ENCODE measurements at places on chromosomes 5 and 9. TPM values are rescaled to one million over a fixed set of nuclear protein-coding genes. Genes with fewer than 3 reads are reported as not detected.

- no peak for DNase-seq
These were observed 18.5 kb upstream of the GAS1 start for GRCh38 chr9:86965636-86966395.

GRCh38 chr5:81972492-81972783 is 615 bp downstream of the ATG10 start:
- DNase-seq, result no peak

- no peak for DNase-seq
These were observed 114.4 kb downstream of the TENT4A start for GRCh38 chr5:6827526-6828219.

- DNase-seq, result no peak
These were observed 61.9 kb downstream of the TLE1 start for GRCh38 chr9:81627481-81627880.

GRCh38 chr9:130699047-130699446 is 5.5 kb downstream of the EXOSC2 start:
- no peak for DNase-seq

DNA sequence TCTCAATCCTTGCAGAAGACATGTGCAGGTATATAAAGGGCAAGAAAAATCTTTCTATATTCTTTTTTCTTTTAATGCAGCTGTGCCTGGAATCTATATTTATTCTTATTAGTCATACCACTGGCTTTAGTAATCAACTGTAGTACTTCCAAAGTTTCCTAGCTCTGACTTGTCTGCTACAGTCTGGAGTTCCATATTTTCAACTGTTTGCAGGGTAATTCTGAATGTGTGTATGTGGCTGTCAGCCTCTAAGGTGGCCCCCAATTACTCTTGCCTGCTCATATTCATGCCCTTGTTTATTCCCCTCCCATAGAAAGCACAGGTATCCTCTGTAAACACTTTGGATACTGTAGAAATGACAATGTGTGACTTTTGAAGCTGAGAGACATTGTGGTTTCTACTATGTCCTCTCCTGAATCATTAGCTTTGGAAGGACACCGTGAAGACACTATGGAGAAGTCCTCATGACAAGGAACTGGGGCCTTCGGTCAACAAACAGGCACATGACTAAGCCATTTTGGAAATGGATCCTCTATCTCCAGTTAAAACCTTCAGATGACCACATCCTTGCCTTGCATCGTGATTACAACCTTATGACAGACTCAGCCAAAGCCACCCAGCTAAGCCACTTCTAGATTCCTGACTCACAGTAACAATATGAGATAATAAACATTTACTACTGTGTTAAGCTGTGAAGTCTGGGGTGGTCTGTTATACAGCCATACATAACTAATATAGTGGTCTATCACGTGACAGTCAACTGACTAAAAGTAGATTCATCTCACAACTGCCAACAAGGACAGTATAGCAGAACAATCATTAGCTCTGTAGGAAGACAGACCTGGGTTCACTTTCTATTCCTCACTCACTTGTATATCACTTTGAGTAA is 49.5 kb upstream of the SUSD1 start:
- DNase-seq, result no peak

GRCh38 chr9:114914139-114914538 is 16.3 kb downstream of the TNFSF8 start:
- no peak for DNase-seq

DNA sequence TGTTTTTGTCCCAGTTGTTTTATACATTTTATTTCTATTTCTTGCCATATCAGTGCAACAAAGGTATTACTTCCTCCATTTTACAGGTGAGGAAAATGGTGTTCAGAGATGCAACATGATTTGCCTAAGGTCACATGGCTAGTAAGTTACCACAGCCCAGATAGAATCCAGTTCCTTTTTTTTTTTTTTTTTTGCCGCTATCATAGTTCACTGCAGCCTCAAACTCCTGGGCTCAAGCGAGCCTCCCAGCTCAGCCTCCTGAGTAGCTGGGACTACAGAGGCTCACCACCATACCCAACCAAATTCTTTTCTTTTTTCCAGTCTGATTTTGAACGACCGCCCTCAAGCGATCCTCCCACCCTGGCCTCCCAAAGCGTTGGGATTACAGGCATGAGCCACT is 480 bp upstream of the CCDC69 start:
- no peak for DNase-seq

GRCh38 chr9:93297659-93298497 is 113.9 kb downstream of the WNK2 start:
- peak; percentile 58 for DNase-seq

DNA sequence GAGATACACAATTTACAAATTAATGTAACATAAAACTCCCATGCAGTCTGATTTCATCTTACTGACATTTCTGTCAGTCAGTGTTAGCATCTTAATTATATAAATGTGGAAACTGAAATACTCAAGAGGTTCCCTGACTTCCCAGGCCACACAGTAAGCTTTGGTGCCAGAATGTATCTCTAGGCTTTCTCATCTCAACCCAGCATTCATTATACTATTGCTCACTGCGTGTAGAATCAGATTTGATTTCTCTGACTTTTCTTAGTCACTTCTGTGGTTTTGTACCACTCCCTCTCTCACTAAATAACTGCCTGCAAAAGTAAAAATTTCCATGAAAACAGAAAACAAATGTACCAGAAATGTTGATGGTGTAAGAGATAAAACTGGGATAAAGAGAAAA is 31.7 kb upstream of the CDKN2B start:
- no peak for DNase-seq

- DNase-seq, result peak; percentile 95
These were observed 34.1 kb downstream of the IRF1 start for GRCh38 chr5:132456296-132456986.

DNA sequence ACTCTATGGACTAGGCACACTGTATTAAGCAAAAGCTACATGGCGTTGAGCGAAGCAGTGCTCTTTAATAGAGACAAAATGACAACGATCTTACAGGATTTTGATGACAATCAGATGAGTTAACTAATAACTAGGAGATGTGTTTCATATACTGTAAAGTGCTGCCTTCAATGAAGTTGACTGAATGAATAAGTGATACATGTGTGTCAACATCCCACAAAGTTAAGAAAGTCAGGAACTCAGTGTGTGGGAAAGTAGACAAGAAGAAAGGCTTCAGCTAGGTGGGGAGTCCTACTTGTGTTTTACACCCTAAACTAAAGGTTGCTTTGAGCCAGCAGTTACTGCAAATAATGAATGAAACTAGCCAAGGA is 79.6 kb downstream of the PAPPA start:
- DNase-seq, result no peak

GRCh38 chr9:16515879-16516301 is 354.6 kb downstream of the BNC2 start:
- no peak for DNase-seq

GRCh38 chr5:34660444-34660843 is 4.3 kb downstream of the RAI14 start:
- no peak for DNase-seq

DNA sequence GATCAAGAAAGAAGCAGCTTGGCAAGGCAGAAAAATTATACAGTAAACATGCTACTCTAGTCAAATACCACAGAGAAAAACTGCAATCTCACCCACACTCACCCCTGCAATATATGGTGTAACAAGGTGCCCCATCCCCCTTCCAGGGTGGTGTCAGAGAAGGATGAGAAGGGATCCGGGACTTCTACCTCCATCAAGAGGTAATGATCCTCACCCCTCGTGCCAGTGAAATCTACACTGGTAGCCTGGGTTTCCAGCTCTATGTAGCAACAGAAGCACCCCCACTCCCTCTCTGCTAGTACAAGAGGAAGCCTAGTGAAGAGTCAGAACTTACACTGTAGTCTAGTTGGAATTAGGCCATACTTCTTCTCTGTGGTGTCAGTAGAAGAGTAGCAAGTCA is 18.9 kb downstream of the SLCO4C1 start:
- no peak for DNase-seq

DNA sequence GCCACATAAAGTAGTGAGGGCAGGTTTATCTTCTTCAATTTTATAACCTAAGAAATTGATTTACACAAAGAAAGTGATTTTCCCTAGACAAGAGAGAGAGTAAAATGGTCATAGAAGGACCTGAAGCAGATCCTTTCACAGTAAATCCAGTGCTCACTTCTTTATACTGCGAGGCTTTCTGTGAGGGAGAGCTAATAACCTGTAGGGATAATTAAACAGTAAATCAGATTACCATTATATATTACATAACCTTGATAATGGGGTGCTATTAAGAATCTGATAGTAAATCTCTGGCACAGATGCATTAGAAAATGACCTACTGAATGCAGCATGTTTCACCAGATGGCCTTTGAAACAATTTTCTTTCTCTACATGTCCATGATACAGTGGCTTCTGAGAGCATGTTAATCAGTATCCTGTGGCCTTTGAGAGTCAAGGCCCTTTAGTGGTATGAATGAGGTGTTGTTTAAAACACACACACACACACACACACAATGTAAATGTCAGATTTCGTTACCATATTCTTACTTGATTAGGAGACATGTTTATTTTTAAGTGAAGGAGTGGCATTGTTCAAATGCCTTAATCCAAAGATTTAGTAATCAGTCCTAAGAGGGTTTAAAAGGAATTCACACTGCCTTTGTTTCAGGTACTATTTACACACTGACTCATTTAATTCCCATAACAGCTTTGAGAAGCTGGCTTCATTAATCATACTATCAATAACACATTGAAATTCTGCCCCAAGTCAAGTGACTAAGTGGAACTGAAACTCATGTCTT is 124.7 kb downstream of the ALDH1A1 start:
- no peak for DNase-seq

- DNase-seq, result no peak
These were observed 262.6 kb downstream of the COX7C start for GRCh38 chr5:86880344-86880743.

- DNase-seq, result no peak
These were observed 147.3 kb downstream of the SGCD start for GRCh38 chr5:156474251-156474650.

- DNase-seq, result no peak
These were observed 82.8 kb downstream of the SLC1A3 start for GRCh38 chr5:36689225-36689624.

- DNase-seq, result no peak
These were observed 115.8 kb upstream of the LIFR start for GRCh38 chr5:38672059-38672788.

DNA sequence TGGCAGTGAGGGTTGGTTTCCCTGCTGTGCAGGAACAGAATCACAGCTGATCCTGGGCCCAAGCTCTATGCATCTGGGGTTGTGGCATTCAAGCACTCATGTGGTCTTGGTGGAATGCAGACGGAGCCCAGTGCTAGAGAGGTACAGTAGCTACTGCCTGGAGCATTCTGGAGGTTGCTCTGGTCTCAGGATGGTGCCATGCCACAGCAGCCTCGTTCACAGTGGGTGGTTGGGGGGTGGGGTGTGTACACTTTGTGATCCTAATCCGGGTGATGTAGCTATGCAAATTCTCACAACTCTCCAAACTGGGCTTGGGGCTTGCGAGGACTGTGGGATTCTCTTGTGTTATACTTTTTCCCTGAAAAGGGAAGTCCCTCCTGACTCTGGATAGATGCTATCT is 45.2 kb downstream of the FGD3 start:
- DNase-seq, result no peak

DNA sequence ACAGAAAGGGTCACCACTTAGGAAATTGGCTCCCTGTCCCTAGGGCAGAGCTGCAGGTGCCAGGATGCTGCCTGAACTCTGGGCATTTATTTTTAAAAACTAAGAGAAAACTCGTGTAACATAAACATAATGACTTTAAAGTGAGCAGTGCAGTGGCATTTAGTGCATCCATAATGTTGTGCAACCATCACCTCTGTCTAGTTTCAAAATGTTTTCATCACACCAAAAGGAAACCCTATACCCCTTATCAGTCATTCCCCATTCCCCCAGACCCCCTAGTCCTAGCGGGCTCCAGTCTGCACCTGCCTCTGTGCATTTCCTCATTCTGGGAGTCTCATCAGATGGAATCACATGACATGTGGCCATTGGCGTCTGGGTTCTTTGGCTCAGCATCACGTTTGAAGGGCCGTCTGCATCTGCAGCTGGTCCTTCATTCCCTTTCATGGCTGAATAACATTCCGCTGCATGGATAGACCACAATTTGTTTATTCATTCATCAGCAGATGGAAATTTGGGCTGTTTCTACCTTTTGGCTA is 55.8 kb downstream of the NSG2 start:
- no peak for DNase-seq

GRCh38 chr9:111866976-111867375 is 29.6 kb upstream of the UGCG start:
- no peak for DNase-seq

GRCh38 chr5:72383280-72383679 is 63.1 kb downstream of the PTCD2 start:
- no peak for DNase-seq

DNA sequence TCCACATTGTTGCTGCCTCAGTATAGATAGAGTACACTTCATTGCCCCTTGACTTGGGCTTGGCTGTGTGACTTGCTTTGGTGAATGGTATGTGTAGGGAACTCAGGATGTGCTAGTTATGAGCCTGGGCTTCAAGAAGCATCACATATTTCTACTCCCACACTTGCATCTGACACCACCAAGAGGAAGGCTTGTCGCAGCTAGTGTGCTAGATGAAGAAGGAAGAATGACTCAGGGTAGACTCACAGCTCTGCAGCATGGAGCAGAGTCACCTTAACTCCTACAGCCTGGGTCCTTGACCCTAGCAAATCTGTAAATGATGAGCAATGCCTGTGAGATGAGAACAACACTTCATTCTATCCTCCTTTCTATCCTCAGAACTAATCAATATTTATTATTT is 261.8 kb downstream of the ASTN2 start:
- DNase-seq, result no peak

GRCh38 chr9:22244139-22245011 is 202.2 kb upstream of the DMRTA1 start:
- peak; percentile 71 for DNase-seq

GRCh38 chr9:104802110-104802509 is 38.2 kb downstream of the NIPSNAP3B start:
- no peak for DNase-seq

Gene OR1J2
- total RNA-seq, result not detected

Gene ANKRD18A
- 2.4 TPM for total RNA-seq

Gene PCDHA1
- not detected for total RNA-seq

Gene ANKRD31
- 0.26 TPM for total RNA-seq

Gene ADAMTS6
- total RNA-seq, result 12.6 TPM

Gene MAP1B
- 5.7 TPM for total RNA-seq

Gene ARSI
- 1.2 TPM for total RNA-seq

Gene SLC1A1
- 0.79 TPM for total RNA-seq

Gene ADRA1B
- 13.8 TPM for total RNA-seq

Gene LCP2
- 266 TPM for total RNA-seq

Gene TAF1L
- total RNA-seq, result 0.14 TPM

Gene PPP1R26
- 11.1 TPM for total RNA-seq

Gene LYRM7
- 13.3 TPM for total RNA-seq

Gene IRX2
- not detected for total RNA-seq

Gene ALDH7A1
- total RNA-seq, result 9.7 TPM

Gene PCDHB15
- 4.6 TPM for total RNA-seq

Gene LECT2
- not detected for total RNA-seq

Gene ACOT12
- total RNA-seq, result not detected

Gene GPX8
- 5.9 TPM for total RNA-seq

Gene PCDHGA11
- total RNA-seq, result 2.5 TPM

Data from spleen (tissue), 13 donors.